Progenitor cell of endocrine pancreas (in vitro differentiated cells): ENCODE measurements at places on chromosomes 7 and 10.

- H3K27ac ChIP-seq: no peak overlapping the region
- H3K27me3 ChIP-seq: no peaks in the 10 kb centered on the region
- H3K4me1 ChIP-seq: no peaks in the 10 kb centered on the region
- H3K4me3 ChIP-seq: no peak overlapping the region
Measured at GRCh38 chr7:18278316-18278715, 217.2 kb upstream of the HDAC9 start.

- H3K36me3 ChIP-seq: peaks cover 27% of the 10 kb centered on the region
- no peaks in the 10 kb centered on the region for H3K27me3 ChIP-seq
- no peak overlapping the region for H3K27ac ChIP-seq
- no peaks in the 10 kb centered on the region for H3K4me1 ChIP-seq
- no peak overlapping the region for H3K4me3 ChIP-seq
Measured at GRCh38 chr10:28137907-28138880, 139.3 kb upstream of the ODAD2 start.

GRCh38 chr10:33653584-33654367 lies 319.3 kb upstream of the NRP1 start:
- no peak overlapping the region for H3K27ac ChIP-seq
- DNase-seq: no peak
- H3K4me1 ChIP-seq: no peaks in the 10 kb centered on the region
- H3K36me3 ChIP-seq: peaks cover 4% of the 10 kb centered on the region
- H3K4me3 ChIP-seq: no peak overlapping the region
- peaks cover 3% of the 10 kb centered on the region for H3K27me3 ChIP-seq

DNA sequence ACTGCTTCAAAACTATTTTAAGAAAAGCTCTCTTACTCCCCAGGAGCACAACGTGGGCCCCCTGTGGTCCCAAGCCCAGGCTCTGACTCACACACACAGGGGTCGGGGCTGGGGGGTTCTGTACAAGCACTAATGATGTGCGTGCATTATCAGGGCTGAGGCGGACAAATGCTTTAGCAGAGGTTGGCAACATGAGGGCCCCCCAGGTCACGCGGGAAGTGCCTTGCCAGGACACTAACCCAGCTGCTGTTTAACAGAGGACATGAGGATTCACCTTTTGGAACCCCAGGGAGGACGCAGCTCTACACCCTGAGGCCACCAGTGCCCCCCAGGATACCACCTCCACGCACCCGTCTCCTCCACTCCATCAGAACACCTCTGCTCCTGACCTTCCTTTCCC lies 342.8 kb downstream of the DNAJB6 start:
- no peak overlapping the region for H3K4me3 ChIP-seq
- H3K27ac ChIP-seq: no peak overlapping the region
- H3K4me1 ChIP-seq: peaks cover 3% of the 10 kb centered on the region
- H3K36me3 ChIP-seq: no peaks in the 10 kb centered on the region
- H3K27me3 ChIP-seq: peaks cover 93% of the 10 kb centered on the region

DNA sequence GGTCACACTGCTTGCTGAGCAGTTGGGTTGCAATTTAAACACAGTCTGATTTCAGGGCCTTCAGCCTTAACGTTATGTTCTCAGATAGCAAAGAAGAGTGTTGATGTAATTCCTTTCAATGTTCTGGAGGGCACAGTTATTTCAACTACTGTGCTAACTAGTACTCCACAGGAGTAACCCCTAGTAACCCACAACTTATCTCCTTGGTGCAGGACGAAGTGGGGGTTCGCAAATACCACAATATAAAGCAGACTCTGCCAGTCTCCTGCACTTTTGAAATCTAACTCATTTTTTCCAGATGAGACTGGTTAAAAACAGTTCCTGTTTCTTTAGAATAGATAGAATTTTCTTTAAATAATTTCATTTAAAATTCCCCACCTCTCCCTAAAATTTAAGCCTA lies 47.1 kb upstream of the NCAPG2 start:
- H3K27me3 ChIP-seq: no peaks in the 10 kb centered on the region
- peaks cover 11% of the 10 kb centered on the region for H3K36me3 ChIP-seq
- no peak overlapping the region for H3K4me3 ChIP-seq
- H3K4me1 ChIP-seq: no peaks in the 10 kb centered on the region
- no peak for DNase-seq

GRCh38 chr7:43114458-43114780 lies 2.0 kb downstream of the HECW1 start:
- H3K27me3 ChIP-seq: peaks cover 75% of the 10 kb centered on the region
- H3K36me3 ChIP-seq: no peaks in the 10 kb centered on the region
- no peak overlapping the region for H3K27ac ChIP-seq
- DNase-seq: no peak
- peaks cover 5% of the 10 kb centered on the region for H3K4me1 ChIP-seq

GRCh38 chr7:44247868-44248651 lies 47.3 kb downstream of the YKT6 start:
- H3K36me3 ChIP-seq: no peaks in the 10 kb centered on the region
- no peak overlapping the region for H3K27ac ChIP-seq
- H3K27me3 ChIP-seq: peaks cover 6% of the 10 kb centered on the region

- H3K4me1 ChIP-seq: peaks cover 10% of the 10 kb centered on the region
- H3K27me3 ChIP-seq: no peaks in the 10 kb centered on the region
- H3K4me3 ChIP-seq: no peak overlapping the region
Measured at GRCh38 chr7:7738622-7739021, 20.2 kb upstream of the RPA3 start.

DNA sequence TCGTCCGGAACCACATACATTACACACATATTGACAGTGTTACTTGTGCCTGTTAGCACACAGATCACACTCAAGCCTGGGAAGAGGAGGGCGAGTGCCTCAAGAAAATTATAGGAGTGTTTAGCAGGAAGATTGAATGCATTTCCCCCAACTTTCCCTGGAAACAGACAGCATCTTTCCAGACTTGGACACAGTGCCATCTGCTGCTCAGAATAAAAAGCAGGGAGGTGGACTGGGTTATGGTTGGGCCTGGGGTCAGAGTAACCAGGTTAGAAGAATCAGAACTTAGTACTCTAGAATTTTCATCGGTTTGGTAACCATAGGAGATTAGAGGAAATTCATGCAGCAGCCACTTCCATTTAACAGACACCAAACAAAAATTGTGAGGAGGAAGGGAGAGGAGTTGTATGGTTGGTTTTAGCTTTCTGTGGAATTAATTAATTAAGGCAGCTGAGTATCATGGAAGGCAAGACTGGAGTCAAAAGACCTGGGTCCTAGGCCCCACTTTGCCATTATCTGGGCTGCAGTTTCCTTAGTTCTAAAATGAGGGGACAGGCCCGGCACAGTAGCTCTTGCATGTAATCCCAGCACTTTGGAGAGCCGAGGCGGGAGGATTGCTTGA lies 43.4 kb upstream of the OPTN start:
- no peak for DNase-seq
- H3K4me3 ChIP-seq: no peak overlapping the region
- no peaks in the 10 kb centered on the region for H3K36me3 ChIP-seq
- H3K27me3 ChIP-seq: peaks cover 6% of the 10 kb centered on the region
- no peak overlapping the region for H3K27ac ChIP-seq

DNA sequence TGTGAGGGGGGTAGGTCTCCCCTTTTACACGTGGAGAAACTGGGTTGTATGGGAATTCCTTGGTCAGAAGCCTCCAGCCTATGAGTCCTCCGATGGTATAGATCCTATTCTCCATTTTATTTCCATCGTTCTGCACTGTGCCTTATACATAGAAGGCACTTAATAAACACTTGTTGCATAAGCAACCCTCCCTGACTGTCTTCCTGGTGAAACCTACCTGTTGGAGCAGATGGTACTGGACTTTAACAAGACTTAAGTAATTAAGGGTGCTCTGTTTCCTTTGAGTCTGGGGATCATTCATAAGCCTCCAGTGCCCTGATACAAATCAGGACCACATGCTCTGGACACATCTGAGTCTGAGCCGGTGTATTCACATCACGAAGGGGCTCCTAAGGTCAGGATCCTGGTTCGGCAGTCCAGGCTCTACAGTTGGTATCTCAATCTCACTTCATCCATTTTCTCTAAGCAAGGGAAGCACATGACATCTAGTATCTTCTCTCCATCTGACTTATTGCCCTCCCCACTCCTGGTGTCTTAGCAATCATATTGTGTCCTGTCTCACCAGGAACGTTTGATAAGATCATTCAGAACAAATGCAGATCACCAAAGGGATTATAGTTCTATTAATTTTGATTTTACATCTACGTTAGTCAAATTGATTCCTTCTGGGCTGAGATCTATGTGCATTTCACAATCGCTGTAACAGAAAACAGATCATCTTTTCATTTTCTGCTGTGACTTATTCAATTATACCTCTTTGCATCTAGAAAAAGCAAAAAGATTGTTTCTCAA lies 22.8 kb upstream of the EZH2 start:
- peaks cover 23% of the 10 kb centered on the region for H3K27me3 ChIP-seq
- no peaks in the 10 kb centered on the region for H3K36me3 ChIP-seq

GRCh38 chr7:111168182-111168581 lies 77.3 kb downstream of the LRRN3 start:
- H3K36me3 ChIP-seq: no peaks in the 10 kb centered on the region
- peaks cover 2% of the 10 kb centered on the region for H3K4me1 ChIP-seq
- H3K4me3 ChIP-seq: no peak overlapping the region
- H3K27ac ChIP-seq: no peak overlapping the region

DNA sequence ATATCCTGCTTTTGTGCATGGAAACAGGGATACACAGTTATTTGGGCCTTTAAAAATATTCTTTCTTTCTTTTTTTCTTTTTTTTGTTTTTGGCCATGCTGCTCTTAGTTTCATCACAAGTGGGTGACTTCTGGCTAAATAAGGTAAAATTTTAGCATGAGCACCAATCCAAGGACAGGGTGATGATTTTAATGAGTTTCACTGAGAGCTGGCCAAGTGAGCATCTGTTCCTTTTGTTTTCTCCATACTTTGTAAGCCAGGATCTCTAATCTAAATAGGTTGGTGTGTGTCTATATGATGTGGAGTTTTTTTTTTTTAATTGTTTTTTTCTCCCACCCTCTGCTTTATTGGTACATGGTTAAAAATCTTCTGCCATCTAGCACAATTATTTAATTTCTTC lies 106.8 kb downstream of the POLL start:
- no peak for DNase-seq
- H3K4me3 ChIP-seq: no peak overlapping the region
- H3K4me1 ChIP-seq: peaks cover 8% of the 10 kb centered on the region
- H3K27me3 ChIP-seq: peaks cover 11% of the 10 kb centered on the region

GRCh38 chr10:120209124-120209762 lies 247.8 kb upstream of the PLPP4 start:
- H3K4me1 ChIP-seq: no peaks in the 10 kb centered on the region
- DNase-seq: no peak
- H3K27ac ChIP-seq: no peak overlapping the region
- H3K27me3 ChIP-seq: no peaks in the 10 kb centered on the region
- no peak overlapping the region for H3K4me3 ChIP-seq
- no peaks in the 10 kb centered on the region for H3K36me3 ChIP-seq

DNA sequence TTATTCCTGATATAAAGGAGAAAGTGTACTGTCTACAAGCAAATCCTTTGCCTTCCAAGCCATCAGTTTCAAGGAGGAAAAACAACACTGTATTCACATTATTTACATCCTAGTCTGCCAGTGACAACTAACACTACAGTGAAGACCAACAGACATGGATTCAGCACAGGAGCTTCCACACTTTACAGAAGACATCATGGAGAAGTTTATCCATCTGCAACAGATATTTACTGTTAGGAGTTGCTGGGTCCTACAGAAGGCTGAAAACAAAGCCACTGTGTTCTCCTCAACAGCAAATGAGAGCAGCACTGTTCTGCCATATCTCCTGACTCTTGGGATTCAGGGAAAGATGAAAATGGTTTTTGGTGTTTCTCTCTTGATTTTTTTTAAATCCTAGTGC lies 31.9 kb downstream of the NAPEPLD start:
- no peaks in the 10 kb centered on the region for H3K4me1 ChIP-seq
- no peaks in the 10 kb centered on the region for H3K27me3 ChIP-seq
- no peak for DNase-seq
- H3K36me3 ChIP-seq: peaks cover 17% of the 10 kb centered on the region
- H3K4me3 ChIP-seq: no peak overlapping the region
- H3K27ac ChIP-seq: no peak overlapping the region

DNA sequence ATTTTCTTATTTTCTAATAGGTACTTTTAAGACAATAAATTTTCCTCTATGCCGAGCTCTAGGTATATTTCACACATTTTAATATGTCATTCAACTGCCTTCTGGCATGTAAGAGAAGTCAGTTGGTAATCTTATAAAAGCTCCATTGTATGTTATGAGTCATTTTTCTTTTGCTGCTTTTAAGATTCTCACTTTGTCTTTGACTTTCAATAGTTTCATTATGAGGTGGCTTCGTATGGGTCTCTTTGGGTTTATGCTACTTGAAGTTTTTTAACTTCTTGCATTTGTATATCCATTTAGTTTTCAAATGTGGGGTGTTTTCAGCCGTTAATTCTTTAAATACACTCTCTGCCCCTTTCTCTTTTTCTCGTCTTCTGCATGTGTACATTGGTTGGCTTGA lies 80.5 kb downstream of the ABCA13 start:
- H3K4me3 ChIP-seq: no peak overlapping the region
- no peak overlapping the region for H3K27ac ChIP-seq
- no peak for DNase-seq
- no peaks in the 10 kb centered on the region for H3K27me3 ChIP-seq
- H3K4me1 ChIP-seq: no peaks in the 10 kb centered on the region
- no peaks in the 10 kb centered on the region for H3K36me3 ChIP-seq

- no peak for DNase-seq
- no peaks in the 10 kb centered on the region for H3K4me1 ChIP-seq
- no peaks in the 10 kb centered on the region for H3K27me3 ChIP-seq
Measured at GRCh38 chr7:70116867-70117266, 518.6 kb downstream of the AUTS2 start.

DNA sequence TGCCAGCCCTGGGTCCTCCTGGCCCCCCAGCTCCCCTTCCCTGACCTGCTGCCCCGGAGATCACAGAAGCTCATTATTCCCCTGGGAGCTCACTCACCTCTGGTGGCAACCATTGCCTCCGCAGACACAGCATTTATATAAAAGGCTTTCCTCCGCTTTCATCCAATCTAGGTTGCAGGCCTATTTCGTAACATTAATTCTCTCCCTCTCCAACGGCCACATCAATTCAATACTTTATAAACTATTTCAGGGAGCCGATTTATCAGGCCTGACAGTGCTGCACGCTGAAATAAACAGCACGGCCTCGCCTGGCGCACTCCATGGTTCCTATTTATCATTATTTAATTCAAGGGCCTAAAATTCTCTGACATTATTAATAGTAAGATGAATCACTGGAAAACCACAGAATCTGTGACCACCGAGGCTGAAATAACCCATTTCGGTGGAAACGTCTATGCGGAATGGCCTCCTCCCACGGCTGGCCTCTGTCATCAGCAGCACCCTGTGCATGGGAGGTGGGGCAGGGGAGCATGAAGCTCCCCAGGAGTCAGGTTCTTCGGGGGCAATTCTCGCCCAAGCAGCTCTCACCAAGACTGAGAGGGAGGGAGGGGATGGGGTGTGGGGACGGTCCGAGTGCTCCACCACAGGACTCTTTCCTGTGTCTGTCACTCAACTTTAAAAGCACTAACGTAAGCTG lies 249.3 kb upstream of the PFKP start:
- H3K36me3 ChIP-seq: no peaks in the 10 kb centered on the region
- H3K27me3 ChIP-seq: peaks cover 14% of the 10 kb centered on the region
- no peak for DNase-seq
- peak overlapping the region; percentile 19 for H3K27ac ChIP-seq
- H3K4me1 ChIP-seq: peaks cover 28% of the 10 kb centered on the region
